ENCODE measurements at places on chromosomes 13 and 19. TPM values are rescaled to one million over a fixed set of nuclear protein-coding genes. Genes with fewer than 3 reads are reported as not detected.

Gene COX6B2
- polyA plus RNA-seq, result 0.19 TPM

- DNase-seq, result peak; percentile 18
Observed at GRCh38 chr13:93751117-93751516, 524.5 kb downstream of the GPC6 start.

GRCh38 chr19:4268816-4269430, 10.1 kb upstream of the SHD start:
- no peak for DNase-seq

DNA sequence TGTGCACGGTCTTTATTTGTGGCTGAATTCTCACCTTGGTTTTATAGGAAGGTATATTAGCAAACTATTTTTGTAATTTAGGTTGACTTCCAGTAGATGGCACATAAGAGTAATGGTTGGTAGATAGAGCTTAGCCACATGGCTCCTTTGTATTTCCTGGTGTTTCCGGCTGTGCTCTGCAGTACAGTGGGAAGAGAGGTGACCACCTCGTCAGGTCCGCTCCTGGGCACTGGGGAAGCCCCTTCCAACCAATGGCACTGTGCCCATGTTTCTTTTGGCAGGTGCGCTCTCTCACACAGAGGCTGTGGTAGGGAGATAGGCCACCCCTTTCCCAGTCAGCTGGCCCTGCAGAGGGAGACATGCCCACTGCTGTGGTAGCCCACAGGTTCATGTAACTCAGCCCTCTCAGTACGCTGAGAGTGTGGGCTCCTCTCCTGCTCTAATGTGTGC, 74.3 kb upstream of the ATP12A start:
- DNase-seq, result peak; percentile 11

- DNase-seq, result no peak
Observed at GRCh38 chr19:58044886-58045285, 11.1 kb downstream of the ZSCAN1 start.

Gene PTPRH
- polyA plus RNA-seq, result 1.7 TPM

Gene LGALS14
- not detected for polyA plus RNA-seq

Gene KLF1
- not detected for polyA plus RNA-seq

- peak; percentile 8 for DNase-seq
Observed at GRCh38 chr13:27783111-27783510, 9.2 kb upstream of the GSX1 start.

DNA sequence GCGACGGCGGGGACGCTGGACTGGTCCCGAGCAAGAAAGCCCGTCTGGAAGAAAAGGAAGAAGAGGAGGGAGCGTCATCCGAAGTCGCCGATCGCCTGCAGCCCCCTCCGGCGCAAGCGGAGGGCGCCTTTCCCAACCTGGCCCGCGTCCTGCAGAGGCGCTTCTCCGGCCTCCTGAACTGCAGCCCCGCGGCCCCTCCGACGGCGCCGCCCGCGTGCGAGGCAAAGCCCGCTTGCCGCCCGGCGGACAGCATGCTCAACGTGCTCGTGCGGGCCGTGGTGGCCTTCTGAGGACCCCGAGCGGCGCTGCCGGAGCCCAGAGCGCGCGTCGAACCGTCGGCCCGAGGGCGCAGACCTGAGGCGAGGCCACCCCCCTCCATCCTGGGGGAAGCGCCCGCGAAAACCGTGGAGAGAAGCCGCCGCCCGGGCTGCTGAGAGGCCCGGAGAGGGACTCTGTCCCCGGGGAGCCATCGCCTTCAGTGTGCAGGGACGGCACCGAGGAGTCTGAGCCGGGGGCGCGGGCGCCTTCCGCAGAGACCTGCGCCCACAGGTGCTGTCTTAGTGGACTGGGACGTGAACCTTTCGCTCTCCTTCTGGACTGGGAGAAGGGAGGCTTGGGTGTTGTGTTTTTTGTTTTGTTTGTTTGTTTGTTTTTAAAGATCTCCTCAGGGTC, 3.5 kb downstream of the IER2 start:
- no peak for DNase-seq

DNA sequence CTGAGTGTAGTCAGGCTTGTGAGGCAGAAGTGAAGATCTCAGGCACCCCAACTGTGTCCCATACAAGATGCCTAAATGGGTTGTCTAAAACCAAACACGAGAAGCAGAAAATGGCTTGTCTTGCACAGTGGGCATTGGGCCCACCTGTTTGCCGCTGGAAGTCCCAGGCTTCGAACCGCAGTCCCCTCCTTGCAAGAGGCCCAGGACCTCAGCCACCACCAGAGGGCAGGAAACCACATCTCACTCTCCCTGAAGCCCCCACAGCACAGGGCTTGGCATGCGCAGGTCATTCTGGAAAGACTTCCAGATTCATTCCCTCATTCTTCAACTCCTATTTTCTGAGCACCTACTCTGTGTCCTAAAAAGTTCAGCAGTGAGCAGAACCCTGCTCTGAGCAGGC, 973.7 kb downstream of the UQCRFS1 start:
- no peak for DNase-seq

GRCh38 chr19:13051557-13052165, 51.0 kb downstream of the LYL1 start:
- DNase-seq, result peak; percentile 24

DNA sequence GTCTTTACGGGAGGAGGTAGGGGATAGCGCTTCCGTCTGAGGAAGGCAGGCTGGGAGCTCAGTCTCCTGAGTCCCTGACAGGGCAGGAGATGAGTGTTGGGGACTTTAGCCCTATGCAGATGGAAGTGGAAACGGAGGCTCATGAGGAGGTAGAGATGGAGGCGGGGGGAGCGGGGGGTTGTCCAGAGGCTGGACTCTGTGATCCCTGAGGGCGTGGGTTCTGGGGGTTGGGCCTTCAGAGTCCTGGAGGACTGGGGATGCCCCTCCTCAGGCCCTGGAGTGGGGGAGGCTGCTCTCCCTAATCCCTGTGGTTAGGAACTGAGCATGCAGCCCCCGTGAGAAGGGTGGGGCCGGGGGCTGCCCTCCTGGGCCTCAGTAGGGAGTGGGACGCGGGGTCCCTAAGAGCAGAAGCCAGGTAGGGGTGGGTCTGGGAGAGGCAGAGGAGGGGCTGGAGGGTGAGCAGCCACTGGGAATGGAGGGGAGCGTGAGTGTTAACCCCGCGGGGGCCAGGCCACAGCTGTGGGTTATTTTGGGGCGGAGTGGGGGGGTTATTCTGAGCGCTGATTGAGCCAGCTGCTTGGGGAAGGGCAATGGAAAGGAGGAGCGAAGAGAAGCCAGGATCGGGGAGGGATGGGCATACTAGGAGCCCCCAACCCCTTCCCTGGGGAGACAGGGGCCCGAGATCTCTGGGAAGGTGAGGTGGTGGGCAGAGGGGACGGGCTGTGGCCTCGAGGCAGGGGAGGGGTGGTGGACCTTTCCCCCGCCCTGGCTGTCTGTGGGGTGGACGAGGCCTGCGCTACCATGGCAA, 2.8 kb downstream of the GRIN2D start:
- no peak for DNase-seq

- no peak for DNase-seq
Observed at GRCh38 chr13:25778365-25778764, 273.5 kb downstream of the SHISA2 start.

DNA sequence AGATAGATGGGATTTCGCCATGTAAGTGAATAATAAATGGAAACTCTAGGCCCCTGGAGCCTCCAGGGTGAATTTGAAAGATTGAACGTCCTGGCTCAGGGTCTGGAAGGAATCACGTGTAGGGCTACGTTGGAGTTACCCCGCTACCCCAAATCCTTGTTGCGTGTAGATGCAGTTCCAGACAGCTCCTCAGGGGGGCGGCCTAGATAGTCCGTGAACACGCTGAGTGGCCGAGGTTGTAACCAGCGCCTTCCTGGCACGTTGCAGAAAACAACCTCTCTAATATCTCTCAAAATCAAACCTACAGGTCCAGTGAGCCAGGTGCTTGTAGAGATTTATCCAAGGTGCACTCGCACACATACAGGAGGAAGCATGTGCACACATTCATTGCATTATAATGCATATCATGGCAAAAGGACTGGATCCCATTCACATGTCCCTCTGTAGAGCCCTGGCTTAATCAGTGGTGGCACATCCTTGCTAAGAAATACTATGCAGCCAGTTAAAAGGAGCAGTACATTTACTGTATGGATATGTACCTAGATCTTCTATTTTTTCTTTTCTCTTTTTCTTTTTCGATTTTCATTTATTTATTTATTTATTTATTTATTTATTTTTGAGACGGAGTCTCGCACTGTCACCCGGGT, 2.5 kb upstream of the KEAP1 start:
- DNase-seq, result peak; percentile 50

Gene PKN1
- polyA plus RNA-seq, result 44.1 TPM

DNA sequence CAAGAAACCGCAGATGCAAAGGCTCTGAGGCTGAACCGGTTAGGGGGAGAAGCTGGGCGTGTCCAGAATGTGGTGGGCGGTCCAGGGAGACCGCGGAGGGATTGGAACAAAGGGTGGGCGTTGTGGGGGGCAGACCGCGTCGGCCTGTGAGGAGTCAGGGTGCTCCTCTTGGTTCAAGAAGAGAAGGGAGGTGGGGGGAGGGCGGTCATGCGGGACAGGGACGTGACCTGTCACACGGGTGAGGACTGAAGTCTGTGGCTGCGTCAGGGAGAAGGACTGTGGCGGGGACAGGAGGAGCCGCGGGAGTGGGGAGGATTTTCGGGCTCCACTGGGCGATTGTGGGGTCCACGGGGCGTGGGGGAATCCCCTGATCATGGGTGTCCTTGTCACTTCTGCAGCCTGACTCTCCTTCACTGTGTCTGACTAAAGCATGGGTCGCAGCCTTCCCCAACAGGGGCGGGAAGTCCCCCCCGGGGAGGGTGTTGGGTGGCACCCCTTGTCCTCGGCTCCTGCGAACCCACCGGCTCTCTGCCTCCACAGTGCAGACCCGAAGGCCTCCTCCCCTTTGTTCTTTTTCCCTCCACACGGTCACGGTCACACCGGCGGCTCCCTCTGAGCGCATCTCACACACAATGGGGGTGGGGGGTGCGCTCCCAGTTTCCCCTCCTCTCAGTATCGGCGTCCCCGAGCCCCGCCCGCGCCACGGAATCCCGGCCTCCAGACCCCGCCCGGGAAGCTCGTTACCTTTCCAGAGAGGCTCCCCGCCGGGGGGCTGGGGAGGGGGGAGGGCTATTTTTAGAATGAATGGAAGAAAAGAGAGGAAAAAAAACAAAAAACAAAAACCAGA, 16.4 kb upstream of the KCNN1 start:
- DNase-seq, result no peak

Gene RPS16
- 3,500 TPM for polyA plus RNA-seq

Measured in IMR-90 (cell line).